ENCODE measurements at places on chromosomes 5 and 9.

DNA sequence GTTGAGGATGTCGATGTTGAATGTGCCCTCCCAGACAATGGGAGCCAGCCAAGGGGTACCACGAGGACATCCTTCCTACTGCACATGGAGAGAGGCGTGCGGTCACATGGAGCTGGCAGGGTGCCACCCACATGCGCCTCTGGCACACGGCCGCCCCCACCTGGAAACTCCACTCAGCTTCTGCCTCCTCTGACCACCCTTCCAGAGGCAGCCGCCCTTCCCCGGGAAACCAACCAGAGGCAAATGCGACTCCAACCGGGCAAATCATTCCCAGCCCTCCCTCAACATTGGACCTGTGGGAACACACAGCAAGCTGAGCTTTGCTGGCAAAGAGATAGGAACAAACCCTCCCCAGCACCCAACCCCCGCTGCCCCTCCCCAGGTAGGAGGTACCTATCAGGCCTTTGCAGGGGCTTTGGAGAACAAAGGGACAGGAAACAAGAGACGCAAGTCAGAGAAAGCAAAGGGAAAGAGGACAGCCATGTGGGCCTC, 17.5 kb downstream of the ABO start:
- no peak for DNase-seq

DNA sequence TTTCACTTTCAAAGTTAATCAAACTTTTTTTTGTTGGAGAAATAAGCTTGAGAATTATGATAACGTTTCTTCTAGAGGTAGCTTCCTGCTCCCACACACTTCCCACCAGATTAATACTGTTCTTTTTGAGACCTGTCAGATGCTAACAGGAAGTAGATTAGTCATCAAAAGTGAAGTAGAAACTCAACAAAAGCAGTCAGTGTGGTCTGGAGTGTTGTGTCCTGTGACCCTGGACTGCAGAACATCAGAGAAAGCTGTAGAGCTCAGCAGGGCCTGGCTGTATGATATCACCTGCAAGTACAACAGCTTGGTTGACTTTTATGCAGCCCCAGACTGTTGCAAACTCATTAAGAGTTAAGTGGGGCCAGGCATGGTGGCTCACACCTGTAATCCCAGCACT, 495.7 kb upstream of the CYLC2 start:
- no peak for DNase-seq

DNA sequence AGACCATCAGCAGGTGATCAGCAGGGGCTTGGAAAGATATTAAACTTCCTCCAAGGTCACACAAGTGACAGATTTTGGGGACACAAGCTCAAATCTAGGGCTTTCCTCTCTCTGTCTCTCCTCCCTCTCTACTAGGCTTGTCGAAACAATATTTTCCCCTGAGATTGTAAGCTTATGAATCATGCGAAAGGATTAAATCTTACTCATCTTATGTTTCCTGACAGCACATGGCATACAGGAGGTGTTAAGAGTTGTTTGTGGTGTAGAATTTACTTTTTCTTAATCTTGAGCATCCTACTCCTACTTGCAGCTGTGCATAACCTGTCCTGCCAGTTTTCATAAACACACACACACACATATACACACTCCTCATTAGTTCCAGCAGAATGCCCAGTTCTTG, 186.3 kb downstream of the MARCHF11 start:
- no peak for DNase-seq

GRCh38 chr9:109780453-109781033, 545 bp downstream of the PALM2AKAP2 start:
- no peak for DNase-seq

Measured in activated naive CD8-positive, alpha-beta T cell treated with anti-CD3 and anti-CD28 coated beads for 36 hours (primary cell).